ENCODE measurements at places on chromosomes 12 and 14.

DNA sequence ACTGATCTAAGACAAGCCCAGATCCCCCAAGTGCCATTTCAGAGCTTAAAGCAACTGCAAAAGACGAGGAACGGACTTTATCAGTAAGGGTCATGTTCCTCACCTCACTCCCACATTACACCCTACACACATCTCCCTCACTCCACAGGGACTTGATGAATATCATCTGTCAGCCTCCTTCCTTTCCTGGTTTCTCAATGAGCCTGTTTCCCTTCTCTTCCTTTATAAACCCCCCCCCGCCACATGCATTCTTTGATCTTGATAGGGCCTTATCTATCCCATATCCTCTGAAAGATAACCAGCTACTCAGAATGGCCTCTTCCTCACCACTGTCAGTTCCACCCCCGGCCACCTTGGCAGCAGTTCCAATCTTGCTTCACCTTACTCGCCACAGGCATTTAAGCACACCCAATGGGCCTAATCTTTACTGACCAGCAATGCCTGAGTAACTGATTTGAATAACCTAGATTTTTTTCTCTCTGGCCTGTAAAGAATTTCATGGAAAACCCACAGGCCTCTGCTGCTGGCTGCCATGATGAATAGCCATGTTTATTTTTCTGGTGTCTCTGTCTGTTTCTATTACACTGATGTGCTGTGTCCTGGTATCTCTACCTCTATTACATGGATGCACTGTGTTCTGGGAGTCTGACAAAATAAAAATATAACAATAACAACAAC, 138.7 kb downstream of the PHLDA1 start:
- no peak for DNase-seq

DNA sequence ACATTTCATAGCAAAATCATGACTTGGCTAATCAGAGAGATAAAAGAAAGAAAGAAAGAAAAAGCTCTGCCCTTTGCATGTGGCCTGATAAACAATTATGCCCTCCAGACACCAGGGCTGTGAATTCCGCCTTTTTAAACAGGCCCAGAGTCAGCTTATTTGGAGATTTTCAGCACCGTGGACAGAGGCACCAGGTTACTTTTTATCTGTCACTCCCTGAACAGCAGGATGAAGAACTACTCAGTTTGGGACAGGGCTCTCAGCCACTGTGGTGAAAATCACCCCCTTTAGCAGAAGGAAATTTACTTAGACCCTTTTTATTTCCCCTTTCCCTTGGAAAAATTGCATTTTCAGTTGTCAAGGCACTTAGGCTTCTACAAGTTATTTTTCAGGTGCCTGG, 359.9 kb downstream of the NRXN3 start:
- DNase-seq: no peak

DNA sequence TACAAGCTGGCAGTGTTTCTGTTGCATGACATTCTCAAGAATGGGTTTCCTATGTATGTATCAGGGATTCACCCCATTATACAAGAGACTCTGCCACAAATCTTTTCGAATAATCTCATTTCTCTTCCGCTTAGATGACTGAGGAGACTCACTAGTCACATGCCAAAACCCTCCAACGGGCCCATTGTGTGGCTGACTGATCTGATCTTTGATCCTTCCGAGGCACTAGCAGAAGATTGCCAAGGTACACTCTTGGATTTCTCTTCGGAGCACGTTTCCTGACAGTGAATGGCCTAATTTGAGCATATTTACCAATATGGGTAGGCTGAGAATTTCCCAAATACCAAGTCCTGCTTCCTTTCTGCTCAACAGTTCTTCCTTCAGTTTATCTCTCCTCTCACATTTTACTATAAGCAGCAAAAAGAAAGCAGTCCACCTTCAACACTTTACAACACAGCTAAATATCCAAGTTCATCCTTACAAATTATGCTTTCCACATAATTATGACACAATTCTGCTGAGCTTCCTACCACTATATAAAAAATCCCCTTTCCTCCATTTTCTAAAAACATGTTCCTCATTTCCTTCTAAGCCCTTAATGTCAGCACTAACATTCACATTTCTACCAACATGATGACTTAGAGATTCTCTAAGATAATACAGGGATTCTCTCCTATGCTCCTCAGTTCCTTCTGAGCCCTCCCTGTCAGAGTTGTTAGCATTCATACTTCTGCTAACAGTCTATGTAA, 11.0 kb downstream of the PRPH start:
- DNase-seq: no peak

- no peak for DNase-seq
Observed at GRCh38 chr14:49915085-49915484, 22.2 kb downstream of the ARF6 start.

DNA sequence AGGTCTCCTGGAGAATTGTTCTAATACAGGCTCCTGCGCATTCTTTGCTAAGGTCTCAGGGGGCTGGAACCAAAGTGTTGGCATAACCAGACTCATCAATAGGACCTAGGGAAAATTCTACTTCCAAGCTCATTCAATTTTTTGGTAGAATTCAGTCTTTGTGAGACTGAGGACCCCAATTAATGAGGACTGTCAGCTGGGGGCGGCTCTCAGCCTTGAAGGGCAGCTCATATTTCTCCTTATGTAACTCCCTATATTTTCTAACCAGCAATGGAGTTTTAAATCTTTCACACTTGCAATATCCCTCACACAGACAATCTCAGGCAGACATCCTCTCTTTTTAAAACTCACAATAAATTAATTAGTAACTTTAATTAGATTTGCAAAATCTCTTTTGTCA, 476.4 kb upstream of the LRFN5 start:
- DNase-seq: no peak

DNA sequence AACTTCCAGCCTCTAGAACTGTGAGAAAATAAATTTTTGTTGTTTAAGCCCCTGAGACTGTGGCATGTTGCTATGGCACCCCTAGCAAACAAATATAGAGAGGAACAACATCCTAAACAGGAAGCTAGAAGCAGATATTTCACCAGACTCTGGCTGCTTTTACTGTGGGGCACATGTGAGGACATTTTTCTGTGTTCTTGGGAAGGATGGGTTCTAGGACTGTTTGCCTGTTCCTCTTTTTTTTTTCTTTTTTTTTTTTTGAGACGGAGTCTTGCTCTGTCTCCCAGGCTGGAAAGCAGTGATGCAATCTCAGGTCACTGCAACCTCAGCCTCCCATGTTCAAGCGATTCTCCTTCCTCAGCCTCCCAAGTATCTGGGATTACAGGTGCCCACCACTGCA, 4.2 kb upstream of the HRK start:
- DNase-seq: no peak

DNA sequence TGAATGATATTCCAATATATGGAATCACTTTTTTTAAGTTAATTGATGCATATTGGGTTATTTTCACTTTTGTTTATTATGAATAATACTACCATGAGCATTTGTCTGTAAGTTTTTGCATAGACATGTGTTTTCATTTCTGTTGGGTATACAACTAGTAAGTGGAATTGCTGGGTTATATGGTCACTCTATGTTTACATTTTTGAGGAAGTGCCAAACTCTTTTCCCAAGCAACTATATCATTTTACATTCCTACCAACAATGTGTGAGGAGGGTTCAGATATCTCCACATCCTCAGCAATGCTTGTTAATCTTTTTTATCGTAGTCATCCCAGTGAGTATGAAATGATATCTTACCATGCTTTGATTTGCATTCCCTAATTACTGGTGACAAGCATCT, 64.0 kb downstream of the MON2 start:
- DNase-seq: no peak

DNA sequence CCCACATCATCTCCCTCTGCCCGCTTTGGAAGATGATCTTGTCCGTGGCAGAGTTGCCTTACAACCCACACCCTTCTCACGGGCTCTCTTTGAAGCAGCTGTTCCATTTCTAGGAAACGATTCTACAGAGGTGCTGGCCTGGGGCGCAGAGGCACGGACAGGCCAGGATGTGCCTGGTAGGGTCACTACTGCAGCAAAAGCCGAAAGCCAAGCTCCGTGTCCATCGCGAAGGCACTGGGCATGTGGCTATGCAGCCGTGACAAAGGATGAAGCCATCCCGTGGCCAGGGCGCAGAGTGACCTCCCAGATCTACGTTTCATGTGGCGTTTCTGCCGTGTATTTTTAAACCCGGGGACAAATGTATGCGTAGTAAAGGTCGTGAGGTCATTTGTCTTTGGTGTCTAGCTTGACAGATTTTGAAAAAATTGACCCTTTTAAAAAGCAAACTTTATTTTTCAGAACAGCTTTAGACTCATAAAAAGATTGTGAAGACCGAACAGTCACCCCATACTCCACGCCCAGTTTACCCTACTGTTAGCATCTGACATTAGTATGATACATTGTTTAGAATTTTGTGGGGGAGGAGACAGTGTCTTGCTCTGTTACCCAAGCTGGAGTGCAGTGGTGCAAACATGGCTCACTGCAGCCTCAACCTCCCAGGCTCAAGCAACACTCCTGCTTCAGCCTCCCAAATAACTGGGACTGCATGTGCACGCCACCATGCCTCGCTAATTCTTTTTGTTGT, 40.4 kb upstream of the NCOR2 start:
- no peak for DNase-seq

- DNase-seq: no peak
Observed at GRCh38 chr12:8040791-8041190, 8.3 kb downstream of the FOXJ2 start.

DNA sequence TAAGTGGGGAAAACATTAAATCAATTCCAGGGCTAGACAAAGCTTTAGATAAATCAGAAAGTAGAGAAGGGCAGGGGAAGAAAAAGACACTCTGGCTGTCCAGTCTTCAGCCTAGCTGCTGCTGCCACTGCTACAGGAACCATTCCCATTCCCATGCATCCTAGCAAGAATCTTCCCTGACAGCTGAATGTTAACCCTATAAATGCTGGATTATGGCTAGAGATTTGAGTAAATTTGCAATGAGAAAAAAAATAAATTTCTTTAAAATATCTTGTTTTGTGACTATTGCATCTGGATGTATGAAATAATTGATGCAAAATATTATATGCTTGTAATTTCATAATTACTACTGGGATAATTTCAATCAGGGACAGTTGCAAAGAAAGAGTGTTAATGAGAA, 15.0 kb upstream of the CDKN3 start:
- no peak for DNase-seq

- no peak for DNase-seq
Observed at GRCh38 chr14:31026077-31026449, at the start of gene STRN3. Gene STRN3, minus strand, starts transcription at chr14:31026379. Its CDS starts 194 bp downstream, at chr14:31026185.

GRCh38 chr14:52977798-52978197, 26.9 kb upstream of the FERMT2 start:
- DNase-seq: no peak

DNA sequence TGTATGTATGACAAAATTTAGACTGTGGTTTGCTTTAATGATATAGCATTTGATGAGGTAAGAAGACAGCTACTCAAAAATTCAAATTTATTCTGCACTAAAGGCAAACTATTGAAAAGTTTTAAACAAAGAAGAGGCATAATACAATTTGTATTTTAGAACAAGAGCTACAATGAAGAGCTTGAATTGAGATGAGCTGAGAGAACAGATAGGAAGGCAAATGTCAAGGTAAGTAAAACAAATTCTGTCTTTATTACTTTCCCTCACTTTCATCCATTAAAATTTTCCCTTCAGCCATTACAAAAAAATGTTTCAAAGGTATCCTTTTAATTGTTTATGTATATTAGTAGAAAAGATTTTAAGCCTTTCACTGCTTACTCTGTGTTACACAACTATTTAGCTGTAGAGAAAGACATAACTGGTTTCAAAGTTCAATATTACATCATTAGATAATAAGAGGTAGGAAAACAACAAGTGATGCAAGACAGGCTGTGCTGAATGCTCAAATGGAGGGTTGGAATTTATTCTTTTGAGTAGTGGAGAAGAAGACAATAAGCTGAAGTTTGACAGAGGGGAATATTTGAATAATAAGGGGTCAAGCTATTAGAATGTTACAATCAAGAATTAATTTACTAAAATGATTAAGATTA, 1334.1 kb downstream of the FSCB start:
- DNase-seq: no peak

GRCh38 chr14:69658664-69659261, 47.4 kb downstream of the SUSD6 start:
- DNase-seq: no peak

DNA sequence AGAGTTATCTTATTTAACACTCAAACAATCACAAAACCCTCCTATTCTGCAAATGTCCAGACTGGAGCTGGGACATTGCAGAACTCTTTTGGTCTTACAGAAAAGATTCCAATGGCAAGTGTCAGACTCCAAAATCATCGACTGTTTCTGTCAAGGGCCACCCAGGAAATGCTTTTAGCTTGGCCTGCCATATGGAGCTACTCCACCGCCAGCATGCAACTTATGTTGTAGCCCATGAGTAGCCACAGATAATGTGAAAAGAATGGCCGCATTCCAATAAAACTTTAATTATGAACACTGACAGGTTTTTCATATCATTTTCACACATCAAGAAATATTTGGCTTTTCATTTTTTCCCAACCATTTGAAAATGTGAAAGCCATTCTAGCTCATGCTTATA, 57.5 kb downstream of the SYNE3 start:
- no peak for DNase-seq

- no peak for DNase-seq
Observed at GRCh38 chr12:59372956-59373355, 222.9 kb upstream of the SLC16A7 start.

DNA sequence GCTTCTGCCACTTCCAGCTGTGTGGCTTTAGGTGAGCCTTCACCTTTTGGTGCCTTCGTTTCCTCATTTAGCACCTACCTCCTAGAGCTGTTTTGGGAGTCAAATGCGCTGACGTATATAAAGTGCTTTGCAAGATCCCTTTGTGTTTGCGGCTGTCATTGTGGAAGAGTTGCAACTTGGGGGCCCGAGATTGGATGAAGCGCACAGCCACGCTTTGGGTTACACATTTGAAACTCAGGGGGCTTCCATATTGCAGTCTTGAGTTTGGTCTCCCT, 636 bp upstream of the ARL6IP4 start:
- DNase-seq: no peak

DNA sequence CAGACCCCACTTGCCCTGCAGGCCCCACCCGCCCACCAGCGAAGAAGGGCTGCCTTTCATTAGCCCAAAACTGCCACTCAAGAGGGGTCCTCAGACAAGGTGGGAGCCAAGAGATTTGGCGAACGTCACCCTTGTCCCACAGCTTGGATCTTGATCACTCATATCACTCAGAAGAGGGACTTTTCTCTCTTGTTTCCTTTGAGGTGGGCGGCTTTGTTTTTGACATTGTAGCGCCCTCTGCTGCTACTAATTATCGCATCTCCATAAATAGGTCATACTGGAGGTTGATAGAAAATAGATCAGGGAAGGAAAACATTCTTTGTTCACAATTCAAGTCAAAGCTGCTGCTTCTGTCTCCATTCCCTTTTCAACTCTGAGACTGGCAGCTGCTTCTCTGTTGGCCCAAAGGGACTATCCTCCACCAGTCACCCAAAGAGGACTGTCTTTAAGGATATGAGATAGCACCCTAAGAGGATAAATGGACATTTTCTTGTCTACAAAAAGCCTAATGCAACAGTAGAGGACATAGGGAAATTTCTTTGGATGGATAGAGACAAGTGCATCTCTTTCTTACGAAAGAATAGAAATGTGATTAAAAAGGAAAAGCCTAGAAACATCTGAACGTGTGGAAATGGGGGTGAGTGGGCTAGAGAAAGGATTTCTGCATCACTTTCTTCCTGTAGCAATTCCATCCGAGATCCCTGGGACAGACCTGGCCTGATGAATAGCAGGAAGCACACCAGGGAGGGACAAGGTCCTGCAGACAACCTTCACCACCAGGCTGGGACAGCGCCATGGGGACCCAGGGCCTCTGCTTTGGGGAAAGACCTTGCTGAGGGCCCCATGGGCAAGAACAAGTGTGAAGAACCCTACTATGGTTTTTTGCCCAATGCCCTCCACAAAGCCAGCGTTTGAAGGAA, 115.8 kb downstream of the DAD1 start:
- no peak for DNase-seq

All from effector memory CD8-positive, alpha-beta T cell (primary cell).